CD8-positive, alpha-beta memory T cell (primary cell): ENCODE measurements at places on chromosomes 7 and 10.

DNA sequence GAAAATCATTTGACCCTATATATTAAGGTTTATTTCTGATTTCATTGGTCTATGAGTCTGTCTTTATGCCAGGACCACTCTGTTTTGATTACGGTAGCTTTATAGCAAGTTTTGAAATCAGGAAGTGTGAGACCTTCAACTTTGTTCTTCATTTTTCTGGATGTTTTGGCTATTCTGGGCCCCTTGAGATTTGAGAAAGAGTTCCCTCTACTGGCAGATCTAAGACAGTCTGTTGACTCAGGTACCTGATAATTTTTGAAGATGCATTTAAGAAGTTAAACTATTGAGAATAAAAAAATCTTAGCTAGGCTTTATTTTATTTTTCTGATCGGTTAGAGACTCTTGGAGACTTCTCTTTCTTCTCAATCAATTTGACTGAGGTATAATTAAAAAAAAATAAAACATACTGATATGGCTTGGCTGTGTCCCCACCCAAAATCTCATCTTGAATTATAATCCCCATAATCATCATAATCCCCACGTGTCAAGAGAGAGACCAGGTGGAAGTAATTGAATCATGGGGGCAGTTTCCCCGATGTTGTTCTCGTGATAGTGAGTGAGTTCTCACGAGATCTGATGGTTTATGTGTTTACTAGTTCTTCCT lies 209.2 kb downstream of the SNX10 start:
- DNase-seq: no peak

- no peak for DNase-seq
Observed at GRCh38 chr7:77474756-77475155, 58.6 kb upstream of the GSAP start.

- no peak for DNase-seq
Observed at GRCh38 chr10:53726921-53727320, 954.3 kb upstream of the MBL2 start.

- no peak for DNase-seq
Observed at GRCh38 chr10:64039198-64039597, 518.0 kb downstream of the REEP3 start.

GRCh38 chr10:110109511-110109910 lies 97.9 kb upstream of the MXI1 start:
- DNase-seq: no peak

GRCh38 chr7:30231271-30231670 lies 53.1 kb upstream of the ZNRF2 start:
- no peak for DNase-seq

GRCh38 chr7:100577507-100577906 lies 3.8 kb upstream of the SAP25 start:
- DNase-seq: no peak

- DNase-seq: no peak
Observed at GRCh38 chr7:10022957-10023356, 950.7 kb upstream of the PHF14 start.

DNA sequence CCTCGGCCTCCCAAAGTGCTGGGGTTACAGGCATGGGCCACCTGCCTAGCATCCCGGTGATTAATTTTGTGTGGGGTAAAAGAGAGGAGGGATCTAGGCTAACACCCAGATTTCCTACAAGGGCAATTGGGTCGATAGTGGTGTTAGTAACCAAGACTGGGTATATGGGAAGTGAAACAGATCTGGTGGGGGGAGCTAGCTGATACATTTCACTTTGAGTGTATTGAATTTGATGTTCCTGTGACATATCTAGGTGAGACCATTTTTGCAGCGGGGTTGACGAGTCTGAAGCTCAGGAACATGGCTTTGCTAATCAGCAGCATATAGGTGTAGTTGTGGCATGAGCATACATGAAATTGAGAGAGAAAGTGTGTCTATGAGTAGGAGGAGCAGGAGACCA lies 12.0 kb downstream of the CLCN1 start:
- DNase-seq: no peak

DNA sequence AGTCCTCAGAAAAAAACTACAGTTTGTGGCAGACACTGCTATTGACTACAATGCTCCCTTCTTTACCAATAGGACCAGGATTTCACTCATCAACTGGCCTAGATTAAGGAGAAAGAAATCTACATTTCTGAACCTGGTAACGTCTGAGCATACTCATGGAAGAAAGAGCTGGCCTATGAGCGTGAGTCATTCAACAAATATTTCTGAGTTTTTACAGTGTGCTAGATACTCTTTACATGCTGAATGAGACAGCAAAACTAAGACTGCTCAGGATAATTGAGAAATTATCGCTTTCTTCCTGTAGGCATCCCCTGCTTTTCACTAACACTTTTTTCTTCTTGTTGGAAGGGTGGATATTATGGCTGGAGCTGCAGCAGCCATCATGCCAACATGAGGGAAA lies 609.7 kb downstream of the TNS3 start:
- DNase-seq: no peak

GRCh38 chr7:2873686-2874551 lies 29.8 kb upstream of the GNA12 start:
- DNase-seq: no peak

DNA sequence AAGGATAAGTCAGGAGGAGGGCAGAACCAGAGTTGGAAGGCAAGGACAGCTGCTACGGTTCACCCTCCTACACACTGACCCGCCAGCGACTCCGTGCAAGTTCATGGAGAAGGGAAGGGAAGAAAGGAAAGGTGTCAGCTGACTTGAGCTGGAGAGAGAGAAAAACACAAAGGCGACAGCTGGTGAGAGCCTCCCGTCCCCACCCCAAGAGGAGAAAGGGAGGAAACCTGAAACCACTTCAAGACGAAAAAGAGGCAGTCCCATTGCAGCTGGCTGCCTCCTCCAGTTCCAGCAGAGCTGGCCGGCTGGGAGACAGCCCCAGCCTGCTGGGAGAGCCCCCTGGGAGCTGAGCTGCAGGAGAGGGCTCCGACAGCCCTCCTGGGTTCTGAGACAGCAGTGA lies 75.2 kb downstream of the PARD3 start:
- DNase-seq: no peak

DNA sequence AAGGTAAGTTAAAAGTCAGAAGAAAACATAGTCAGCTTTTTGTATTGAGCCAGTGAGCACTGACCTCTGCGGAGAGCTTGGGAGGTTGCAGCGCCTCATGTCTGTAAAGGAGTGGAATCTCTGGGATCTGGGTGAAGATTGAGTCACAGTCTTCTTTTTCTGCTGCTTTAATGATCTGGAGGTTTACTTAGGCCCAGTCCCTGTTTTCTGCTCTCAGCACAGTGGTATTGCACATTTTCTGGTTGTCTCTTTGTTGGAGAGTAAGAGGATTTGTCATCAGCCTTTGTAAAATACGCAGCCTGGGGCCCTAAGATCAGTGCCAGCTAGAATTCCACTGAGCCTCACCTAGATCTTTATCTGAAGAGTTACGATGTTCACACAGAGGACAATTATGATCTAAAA lies 58.3 kb upstream of the GJD4 start:
- DNase-seq: no peak

- DNase-seq: no peak
Observed at GRCh38 chr7:877312-878232, 1.2 kb downstream of the GET4 start.

DNA sequence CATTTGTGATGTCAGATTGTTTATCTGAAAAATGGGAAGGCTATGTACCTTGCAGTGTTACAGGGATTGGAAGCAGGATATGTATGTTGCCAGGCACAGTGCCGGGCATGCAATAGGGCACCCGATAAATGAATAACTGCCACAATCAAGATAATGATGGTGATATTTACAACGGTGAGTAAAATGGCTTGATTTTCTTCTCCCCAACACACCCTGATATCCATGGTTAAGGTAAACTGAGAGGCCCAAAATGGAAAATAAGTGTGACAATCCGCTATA lies 108.3 kb downstream of the CYP26A1 start:
- no peak for DNase-seq

- DNase-seq: no peak
Observed at GRCh38 chr10:130326954-130327353, 190.8 kb downstream of the GLRX3 start.

DNA sequence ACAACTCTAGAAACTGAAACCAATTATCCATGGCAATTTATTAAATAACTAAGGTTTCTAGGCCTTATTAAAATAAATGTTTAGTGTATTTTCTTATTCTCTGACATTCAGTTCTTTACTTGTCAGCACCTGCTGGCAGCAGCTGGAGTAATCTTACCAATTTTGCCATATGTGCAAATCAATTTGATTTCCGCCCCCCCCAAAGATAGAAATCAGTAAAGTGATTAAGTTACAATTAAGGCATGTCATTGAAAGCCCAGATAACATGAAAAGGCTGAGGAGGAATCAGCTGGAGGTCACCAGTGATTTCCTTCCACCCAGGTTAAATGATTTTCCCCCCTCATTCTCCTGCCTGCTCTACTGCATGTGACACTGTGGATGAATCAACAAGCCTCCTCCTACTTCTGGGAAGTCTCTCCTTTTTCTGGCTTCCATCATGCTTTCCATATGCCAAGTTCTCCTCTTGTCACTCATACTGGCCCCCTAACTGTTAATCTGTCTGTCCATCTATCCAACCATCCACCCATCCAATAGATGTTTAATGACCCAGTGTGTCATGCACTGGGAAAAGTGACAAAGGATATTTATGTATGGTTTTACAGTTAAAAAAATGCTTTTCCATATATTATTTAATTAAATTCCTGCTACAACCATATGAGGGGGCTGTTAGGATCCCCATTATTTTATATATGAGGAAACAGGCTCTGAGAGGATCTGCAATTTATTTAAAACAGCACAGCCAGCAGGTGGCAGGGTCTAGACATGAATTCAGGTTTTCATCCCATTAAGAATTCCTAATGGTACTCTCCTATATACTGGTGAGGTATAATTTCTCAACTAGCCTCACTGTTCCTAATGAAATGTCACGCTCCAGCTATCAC lies 116.5 kb downstream of the ATXN7L1 start:
- no peak for DNase-seq

DNA sequence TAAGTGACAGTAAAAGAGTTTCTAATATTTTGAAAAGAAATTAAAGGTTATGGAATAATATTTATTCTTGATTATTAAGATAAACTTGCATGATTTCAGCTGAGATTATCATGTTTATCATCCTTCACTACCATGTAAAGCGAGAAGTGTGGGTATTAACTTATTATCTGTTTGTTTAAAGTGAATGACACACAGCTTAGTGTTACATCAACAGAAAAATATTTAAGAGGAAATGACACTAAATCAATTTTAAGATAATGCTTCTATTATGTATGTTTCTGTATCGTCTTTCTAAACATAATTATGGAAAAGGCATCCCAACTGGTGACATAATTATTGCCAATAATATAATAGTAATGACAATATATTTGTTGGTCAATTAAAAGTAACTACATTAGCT lies 213.1 kb downstream of the PCDH15 start:
- no peak for DNase-seq

- peak; percentile 50 for DNase-seq
Observed at GRCh38 chr7:135274495-135275268, 41.0 kb downstream of the STRA8 start.

- no peak for DNase-seq
Observed at GRCh38 chr7:27947586-27948278, 207.8 kb downstream of the TAX1BP1 start.

DNA sequence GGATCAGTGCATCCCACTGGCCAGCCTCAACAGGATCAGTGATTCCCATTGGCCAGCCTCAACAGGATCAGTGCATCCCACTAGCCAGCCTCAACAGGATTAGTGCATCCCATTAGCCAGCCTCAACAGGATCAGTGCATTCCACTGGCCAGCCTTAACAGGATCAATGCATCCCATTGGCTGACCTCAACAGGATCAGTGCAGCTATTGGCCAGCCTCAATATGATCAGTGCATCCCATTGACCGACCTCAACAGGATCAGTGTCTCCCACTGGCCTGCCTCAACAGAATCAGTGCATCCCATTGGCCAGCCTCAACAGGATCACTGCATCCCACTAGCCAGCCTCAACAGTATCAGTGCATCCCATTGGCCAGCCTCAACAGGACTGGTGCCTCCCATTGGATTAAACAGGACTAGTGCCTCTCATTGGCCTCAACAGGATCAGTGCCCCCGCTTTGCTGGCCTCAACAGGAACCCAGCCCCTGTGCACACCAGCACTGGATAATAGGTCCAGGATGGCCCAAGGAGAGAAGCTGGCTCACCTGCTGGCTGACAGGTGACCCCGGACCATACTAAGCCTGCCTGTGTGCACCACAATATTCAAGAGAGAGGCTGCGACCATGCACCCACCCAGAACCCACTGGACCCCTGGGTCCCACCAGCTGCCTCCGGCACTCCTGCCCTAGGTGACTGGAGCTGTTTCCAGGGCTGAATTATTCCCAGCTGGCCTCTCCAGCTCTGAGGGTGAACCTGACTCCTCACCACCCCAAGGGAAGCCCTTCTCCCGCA lies 59.9 kb downstream of the PDGFA start:
- DNase-seq: no peak

DNA sequence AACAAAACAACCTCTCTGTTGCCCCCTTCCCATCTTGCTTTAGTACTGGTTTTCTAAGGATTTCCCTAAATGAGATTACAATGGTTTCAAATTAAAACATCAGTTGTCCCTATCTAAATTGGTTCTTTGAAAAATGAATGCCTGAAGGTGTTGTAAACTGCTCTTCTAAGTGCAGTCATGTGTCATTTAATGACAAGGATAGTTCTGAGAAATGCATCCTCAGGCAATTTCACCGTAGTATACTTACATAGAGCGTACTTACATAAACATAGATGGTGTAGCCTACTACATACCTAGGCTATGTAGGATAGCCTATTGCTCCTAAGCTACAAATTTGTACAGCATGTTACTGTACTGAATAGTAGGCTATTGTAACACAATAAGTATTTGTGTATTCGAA lies 278.1 kb downstream of the MAGI2 start:
- no peak for DNase-seq

DNA sequence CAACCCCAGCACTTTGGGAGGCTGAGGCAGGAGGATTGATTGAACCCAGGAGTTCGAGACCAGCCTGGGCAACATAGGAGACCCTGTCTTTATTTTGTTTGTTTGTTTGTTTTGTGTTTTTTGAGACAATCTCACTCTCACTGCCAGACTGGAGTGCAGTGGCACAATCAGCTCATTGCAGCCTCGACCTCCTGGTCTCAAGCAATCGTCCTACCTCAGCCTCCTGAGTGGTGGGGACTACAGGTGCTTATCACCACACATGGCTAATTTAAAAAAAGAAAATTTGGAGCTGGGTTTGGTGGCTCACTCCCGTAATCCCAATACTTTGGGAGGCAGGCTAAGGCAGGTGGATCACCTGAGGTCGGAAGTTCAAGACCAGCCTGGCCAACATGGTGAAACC lies 30.6 kb upstream of the CCL24 start:
- DNase-seq: no peak
